ENCODE measurements at places on chromosomes 4 and X. TPM values are rescaled to one million over a fixed set of nuclear protein-coding genes. Genes with fewer than 3 reads are reported as not detected.
A peak's percentile ranks its signal among the peaks of the same experiment; 100 is the strongest.

DNA sequence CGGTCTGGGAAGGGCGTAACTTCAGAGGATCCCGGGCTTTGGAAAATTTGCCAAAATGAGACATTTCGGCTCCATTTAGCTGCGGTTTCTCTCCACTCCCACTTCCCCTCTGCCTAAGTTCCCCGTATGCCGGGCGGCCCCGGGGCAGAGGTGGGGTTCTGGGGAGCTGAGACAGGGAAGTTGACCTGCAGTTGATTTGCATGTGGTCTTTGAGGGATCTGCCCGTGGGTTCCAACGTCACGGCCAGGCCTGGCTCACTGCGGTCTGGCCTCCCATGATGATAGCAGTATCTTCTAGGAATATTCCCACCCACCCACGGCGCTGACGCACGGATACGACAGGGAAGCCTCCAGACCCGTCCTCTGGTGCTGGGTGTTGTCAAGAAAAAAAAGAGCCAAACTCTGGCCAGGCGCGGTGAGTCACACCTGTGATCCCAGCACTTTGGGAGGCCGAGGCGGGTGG lies 27.3 kb upstream of the CRLF2 start:
- no peaks in the 10 kb centered on the region for H3K36me3 ChIP-seq
- no peaks in the 10 kb centered on the region for H3K4me1 ChIP-seq
- H3K27ac ChIP-seq = peak overlapping the region; percentile 40
- H3K27me3 ChIP-seq = peaks cover 3% of the 10 kb centered on the region
- peak; percentile 93 for DNase-seq
- H3K4me3 ChIP-seq = no peak overlapping the region

DNA sequence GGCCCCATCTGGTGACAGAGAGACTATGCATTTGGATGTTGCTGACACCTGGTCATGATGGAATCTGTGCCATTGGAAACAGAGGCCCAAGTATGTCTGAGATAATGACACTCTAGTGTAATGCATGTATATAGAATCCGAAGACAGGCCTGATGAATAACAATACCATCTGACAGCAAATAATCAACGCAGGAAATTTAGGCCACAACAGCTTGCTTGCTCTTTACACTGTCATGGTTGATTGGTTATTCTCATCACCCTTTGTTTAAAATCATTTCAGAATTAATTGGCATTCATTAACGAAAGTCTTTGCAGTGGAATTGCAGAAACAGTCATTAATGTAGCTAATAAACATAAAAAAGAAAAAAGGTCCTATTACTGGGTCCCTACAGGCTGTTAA lies 194.8 kb downstream of the AFF2 start:
- DNase-seq = no peak
- no peaks in the 10 kb centered on the region for H3K4me1 ChIP-seq
- H3K27ac ChIP-seq = no peak overlapping the region
- H3K4me3 ChIP-seq = no peak overlapping the region

- H3K4me3 ChIP-seq = no peak overlapping the region
- H3K36me3 ChIP-seq = no peaks in the 10 kb centered on the region
- H3K27ac ChIP-seq = no peak overlapping the region
Measured at GRCh38 chr4:188993871-188994270, 854.6 kb downstream of the TRIML1 start.

GRCh38 chrX:111284631-111285293 lies 14.5 kb upstream of the CAPN6 start:
- no peak overlapping the region for H3K27ac ChIP-seq
- no peak for DNase-seq
- no peaks in the 10 kb centered on the region for H3K4me1 ChIP-seq
- no peak overlapping the region for H3K4me3 ChIP-seq

The TXK gene
- total RNA-seq = 20.1 TPM

The TNIP2 gene
- total RNA-seq = 45.4 TPM

The PABPC4L gene
- total RNA-seq = 0.26 TPM

All from spleen (tissue), 13 donors.